NCI-H2227 treated with DMSO at 0.1 percent for 48 hours (cell line): ENCODE measurements at places on chromosomes 13 and 19.
A peak's percentile ranks its signal among the peaks of the same experiment; 100 is the strongest.

DNA sequence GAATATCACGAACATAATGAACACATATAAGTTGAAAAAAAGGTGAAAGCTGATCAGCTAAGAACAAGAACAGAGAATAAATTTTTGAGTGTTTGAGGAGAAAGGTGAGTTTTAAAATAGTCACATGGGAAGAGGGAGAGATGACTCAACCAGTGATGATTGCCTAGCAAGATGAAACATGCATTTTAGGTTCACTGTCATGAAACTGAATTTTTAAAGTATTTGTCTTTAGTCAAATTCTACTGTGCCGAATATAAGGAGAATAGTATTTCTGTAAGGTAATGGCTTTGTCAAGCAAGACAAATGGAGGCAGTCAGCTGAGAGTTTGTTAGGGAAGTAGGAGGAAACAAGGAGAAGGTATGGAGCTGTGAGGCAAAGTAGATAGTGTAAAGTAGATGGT, 2557.4 kb downstream of the PCDH9 start:
- DNase-seq = no peak

DNA sequence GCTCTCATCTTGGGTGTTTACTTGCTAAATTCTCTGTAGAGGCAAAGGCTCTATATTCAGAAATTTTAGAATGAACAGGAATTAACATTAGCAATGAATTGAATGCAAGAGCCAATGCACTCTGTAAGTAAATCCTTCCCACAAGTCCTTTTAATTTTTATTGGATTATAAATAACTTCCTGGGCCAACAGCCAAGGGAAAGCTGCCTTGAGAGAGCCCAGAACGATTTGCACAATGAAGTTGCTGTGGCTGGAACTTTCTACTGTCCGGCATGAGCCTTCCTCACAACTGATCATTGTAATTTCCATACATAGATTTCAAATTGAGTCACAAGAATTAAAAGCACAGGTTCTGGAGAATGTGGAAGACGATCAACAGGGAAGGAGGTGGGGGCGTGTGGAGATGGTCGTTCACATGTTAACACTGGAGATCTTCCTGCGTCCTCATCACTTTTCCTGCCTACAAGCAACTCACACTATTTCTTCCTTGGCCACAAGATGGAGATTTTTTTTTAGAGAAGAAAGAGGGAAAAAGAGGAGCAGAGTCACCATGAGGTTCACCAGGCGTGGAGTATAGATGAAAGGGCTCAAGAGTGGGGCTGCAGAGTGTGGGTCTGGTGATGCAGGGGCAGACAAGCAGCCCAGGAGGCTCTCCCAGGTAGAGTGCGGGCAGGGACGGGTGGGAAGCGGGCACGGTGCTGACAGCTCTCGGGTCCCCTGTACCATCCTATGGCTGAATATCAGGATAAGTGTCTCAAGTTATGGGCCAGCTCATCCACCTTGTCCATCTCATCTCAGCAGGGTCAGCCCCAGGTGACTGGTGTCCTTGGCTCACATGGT, 110.7 kb downstream of the SOX1 start:
- no peak for DNase-seq

DNA sequence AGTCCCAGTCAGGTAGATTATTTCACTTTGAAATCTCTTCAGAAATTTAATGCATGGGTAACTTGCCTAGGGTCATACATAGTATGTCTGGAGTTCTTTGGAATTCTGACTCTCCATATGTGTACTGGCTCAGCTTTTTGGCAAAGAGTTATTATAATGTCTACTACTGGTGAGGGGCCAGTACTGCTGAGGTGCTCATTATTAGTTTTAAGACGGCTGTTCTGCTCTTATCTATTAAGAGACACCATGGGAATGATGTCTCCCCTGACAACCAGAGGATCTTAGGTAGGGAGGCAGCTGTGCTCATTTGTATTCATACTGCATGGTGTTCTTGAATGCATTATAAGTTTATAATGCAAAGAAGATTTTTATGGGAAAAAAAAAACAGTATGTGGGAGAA, 184.1 kb downstream of the RGCC start:
- no peak for DNase-seq

DNA sequence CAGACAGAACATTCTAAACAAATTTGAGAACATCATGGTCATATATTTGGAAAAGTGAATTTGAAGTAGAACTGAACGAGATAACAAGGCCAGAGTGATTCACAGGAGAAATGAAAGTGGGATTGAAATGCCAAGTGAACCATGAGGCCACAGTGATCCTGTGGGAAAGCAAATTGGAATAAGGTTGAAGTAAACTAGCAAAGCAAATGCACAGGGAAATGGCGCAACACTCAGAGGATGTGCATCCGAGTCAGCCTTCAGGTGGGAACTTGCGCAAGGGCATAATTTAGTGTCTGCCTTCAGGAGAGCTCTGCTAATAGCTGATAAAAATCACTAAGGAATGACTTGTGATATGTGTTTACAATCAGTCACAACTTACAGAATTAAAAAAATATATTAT, 696.6 kb downstream of the LIG4 start:
- DNase-seq = no peak

- no peak for DNase-seq
These were observed 247.3 kb downstream of the KCTD12 start for GRCh38 chr13:76638882-76639281.

DNA sequence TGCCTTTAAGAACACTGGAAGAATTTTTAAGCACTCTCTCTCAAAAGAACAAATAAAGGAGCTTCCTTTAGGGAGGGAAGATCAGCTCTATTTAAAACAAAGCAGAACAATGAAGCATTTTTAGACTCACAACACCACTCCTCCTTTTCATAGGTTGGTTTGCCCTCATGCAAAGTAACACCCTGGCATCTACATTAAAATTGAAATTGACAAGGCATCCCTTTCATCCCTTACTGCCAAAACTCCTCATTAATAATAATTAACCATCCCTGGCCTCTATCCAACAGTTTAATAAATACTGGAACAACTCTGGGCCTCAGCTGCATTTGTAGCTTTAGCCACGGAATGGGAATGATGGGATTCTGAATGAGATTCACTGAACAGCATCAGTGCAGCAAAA, 929.1 kb downstream of the PCDH9 start:
- no peak for DNase-seq

- DNase-seq = no peak
These were observed 31.3 kb downstream of the SAE1 start for GRCh38 chr19:47161876-47162489.

GRCh38 chr19:9528757-9529336, 9.6 kb downstream of the ZNF426 start:
- DNase-seq = no peak

GRCh38 chr13:80572308-80572922, 231.5 kb upstream of the SPRY2 start:
- DNase-seq = no peak

GRCh38 chr13:33787051-33787591, 30.8 kb upstream of the RFC3 start:
- DNase-seq = no peak

GRCh38 chr13:20847296-20847695, 55.2 kb downstream of the XPO4 start:
- no peak for DNase-seq

DNA sequence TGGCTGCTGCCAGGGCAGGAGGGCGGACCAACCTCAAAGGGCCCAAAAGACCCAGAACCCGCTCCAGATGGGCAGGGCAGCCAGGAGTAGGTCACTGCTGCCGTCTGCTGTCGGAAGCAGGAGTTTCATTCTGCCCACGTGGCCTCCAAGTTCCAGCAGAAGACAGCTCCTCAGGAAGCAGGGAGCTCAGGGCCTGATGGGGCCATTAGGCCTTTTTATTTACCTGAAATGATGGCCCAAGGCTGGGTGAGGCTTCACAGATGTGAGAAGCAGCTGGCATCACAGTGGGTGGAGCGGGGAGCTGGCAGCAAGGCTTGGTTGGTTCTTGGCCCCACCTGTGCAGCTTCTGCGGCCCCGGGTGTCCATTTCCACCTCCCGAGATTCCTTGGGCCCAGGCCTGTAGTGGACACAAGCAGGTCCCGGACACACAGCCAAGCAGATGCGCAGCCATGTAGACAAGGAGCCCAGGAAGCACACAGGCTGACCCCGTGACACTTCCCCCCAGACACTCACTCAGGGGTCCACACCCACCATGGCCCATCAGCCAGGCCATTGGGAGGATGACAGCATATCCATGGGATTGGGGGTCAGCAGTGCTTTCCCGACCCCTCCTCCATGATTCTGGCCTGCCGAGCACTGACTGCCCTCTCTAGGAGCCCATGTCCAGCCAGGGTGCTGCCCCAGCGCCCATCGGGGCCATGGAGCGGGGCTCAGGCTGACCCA, 26.4 kb downstream of the C13orf46 start:
- DNase-seq = no peak

- DNase-seq = no peak
These were observed 593.8 kb downstream of the OLFM4 start for GRCh38 chr13:53622456-53622855.

DNA sequence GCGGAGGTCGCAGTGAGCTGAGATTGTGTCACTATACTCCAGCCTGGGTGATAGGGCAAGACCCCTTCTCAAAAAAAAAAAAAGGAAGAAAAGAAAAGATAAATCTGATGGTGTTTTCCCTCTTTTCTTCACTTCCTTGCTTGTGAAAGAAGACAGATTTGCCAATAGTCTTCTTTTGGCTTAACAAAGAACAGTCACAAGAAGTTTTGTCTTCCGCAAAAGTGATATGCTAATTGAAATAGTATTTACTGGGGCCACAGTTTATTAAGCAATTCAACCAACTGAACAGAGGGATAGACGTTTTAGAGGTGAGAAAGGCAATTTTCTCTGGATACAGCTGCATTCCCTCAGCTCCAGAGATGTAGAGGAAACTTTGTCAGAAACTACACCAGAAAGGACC, 22.9 kb upstream of the PLAUR start:
- no peak for DNase-seq

GRCh38 chr19:4007021-4007835, at the start of gene PIAS4:
TSS of gene PIAS4 (plus strand) at chr19:4007736. CDS start at chr19:4007761, 25 bp downstream.
- peak; percentile 85 for DNase-seq

DNA sequence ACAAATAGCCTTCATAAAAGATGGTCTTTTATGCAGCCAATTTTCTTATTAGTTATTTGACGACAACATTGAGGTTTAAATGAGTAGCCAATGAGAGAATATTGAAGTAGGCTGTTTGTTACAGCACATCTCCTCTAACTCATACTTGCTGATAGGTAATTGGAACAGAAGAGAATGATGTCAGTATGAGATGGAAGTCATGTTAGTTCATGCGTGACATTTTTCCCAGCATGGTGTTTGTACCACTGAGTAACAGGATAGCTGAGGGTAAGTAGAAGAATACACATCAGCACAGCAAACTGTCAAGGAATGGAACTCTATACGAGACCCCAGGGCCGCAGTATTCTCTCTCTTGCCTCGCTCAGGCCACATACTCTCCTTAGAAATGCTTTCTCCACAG, 37.2 kb downstream of the COL4A2 start:
- no peak for DNase-seq

DNA sequence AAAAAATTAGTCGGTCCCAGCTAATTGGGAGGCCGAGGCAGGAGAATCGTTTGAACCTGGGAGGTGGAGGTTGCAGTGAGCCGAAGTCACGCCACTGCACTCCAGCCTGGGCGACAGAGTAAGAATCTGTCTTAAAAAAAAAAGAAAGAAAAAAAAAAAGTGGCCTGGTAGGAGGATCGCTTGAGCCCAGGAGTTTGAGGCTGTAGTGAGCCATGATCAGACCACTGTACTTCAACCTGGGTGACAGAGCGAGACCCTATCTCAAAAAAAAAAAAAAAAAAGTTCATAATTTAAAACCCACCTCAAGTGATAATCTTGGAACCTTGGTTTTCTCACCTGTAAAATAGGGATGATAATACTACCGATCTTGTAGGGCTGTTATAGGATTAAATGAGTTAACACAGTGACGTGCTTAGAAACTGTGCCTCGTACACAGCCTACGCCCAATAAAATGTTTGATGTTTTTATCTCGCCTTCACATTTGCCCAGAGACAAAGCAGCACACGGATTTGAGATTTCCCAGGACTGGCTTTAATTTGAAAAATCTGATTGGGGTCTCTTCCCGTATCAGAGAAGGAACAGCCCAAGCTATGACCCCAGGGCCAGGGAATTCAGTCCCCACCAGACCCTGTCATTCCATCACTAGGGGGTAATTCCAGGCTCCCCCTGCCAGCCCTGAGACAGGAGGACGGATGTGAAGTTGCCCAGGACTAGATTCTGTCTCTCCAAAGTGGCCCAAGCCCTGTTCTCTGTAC, 3.6 kb downstream of the SERTAD1 start:
- DNase-seq = no peak

GRCh38 chr13:109162248-109163036, 533.0 kb downstream of the MYO16 start:
- no peak for DNase-seq

GRCh38 chr13:100491164-100491842, 97.3 kb downstream of the GGACT start:
- no peak for DNase-seq

DNA sequence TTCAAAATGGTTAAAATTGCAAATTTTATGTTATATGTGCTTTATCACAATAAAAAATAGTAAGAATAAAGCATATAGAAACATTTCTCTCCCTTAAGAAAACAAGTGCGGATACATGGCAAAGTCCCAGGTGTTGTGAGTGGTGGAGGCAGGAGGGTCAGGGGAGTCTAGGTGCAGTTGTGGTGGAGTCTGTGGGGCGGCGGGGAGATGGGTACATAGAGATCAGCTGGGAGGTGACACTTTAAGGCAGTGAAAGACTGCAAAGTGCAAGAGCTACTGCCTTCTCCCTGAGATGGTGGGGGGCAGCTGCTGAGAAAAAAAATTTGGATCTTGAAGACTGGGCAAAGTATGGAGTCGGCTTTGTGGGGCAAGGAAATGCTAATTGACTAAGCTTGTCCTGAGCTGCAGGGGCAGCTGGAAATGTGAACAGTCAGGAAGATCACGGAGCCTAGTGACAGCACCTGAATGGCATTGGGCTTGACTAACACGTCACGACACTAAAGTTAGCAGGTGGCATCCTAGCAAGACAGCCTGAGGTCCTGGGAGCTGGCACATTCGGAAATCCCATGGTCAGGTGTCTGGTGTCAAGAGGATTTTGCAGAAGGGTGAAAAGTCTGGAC, 72.9 kb upstream of the IRS2 start:
- no peak for DNase-seq

GRCh38 chr19:27718234-27718633, 1494.7 kb downstream of the UQCRFS1 start:
- no peak for DNase-seq
